SJSA1 (cell line): ENCODE measurements at places on chromosomes 7 and 10.
A peak's percentile ranks its signal among the peaks of the same experiment; 100 is the strongest.

DNA sequence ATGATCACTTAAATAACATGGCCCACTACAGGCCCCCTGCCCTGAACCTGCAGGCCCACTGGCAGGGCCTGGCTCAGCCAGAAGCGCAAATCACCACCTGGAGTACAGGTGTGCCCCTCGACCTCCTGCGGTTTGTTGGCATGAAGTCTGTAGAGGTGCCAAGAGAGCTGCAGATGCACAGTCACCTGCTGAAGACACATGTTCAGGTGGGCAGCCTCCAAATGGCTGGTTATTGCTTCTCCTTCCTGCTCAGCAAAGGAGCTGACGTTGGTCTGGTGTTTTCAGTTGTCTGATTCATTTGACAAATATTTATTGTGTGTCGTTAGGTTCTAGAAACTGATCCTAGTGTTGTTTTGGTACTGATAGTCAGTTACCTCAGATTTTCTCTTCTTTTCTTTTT, 29.0 kb downstream of the DHTKD1 start:
- DNase-seq: no peak

DNA sequence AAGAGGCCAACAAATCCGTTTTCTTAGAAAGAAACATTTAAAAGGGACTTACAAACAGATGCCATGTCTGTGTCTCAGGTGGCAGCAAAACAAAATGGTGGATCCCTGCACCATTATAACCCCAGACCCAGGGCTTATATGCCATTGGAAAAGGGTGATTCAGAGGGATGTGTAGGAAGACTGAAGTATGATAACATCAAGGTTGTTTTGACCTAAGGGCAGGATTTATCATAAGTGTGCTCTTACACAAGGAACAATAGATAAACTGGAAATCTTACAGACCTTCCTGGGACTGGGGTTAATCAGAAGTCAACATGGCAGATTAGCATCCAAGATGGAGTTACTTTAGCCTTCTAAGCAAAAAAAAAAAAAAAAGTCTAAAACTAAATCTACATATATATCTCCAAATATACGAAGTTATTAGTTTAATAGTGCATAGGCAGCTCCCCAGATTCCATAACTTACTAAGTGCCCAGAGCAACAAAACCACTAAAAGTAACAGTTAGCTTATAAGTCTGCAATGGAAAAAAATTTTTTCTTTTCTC, 34.3 kb upstream of the WNT16 start:
- no peak for DNase-seq

DNA sequence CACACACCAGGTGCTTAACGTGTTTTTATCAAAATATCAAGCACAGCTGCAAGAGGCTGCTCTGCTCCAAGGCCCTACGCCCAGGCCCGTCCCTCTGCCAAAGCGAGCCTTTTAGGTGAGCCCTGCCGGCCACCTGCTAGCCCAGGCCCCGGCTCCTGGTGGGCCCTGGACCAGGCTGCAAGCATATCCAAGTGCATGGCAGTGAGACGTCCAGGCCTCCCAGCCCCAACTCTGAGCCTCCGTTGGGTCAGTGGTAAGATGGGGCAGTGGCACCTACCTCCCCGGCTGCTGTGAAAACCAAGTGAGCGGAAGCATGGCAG, 136.2 kb downstream of the LHPP start:
- no peak for DNase-seq

- DNase-seq: no peak
Measured at GRCh38 chr7:104445393-104445792, 117.0 kb downstream of the LHFPL3 start.

GRCh38 chr10:126716366-126716765, 45.9 kb upstream of the C10orf90 start:
- DNase-seq: no peak

- peak; percentile 54 for DNase-seq
Measured at GRCh38 chr7:116802746-116803152, 59.6 kb upstream of the CAPZA2 start.

DNA sequence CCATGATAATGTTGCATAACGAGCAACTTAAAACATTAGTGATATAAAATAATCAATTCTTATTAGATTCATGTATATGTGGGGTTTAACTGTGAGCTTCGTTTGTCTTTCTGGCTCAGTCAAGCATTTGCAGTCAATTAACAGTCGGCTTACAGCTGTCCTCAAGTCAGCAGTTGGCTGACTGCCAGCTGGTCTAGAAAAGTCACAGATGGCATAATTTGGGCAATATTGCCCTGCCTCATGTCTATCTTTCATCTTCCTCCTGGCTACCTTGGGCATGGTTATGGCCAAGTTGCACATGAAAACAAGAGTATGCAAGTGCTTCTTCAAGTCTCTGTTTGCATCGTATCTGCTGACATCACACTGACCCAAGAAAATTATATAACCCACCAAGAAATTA, 186.1 kb upstream of the ZWINT start:
- no peak for DNase-seq

DNA sequence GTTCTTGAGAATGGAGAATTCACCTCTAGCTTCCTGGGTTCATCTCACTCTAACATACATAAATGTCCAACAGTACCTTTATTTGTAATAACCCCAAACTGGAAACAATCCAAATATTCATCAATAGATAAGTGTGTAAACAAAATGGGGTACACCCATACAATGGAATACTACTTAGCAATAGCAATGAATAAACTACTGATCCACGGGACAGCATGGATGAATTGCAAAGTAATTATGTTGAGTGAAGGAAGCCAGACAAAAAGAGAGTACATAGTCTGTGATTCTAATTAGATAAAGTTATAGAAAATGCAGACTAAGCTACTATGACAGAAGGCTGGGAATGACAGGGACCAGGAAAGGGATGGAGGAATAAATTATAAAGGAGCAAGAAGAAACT, 391.3 kb downstream of the CCSER2 start:
- no peak for DNase-seq

DNA sequence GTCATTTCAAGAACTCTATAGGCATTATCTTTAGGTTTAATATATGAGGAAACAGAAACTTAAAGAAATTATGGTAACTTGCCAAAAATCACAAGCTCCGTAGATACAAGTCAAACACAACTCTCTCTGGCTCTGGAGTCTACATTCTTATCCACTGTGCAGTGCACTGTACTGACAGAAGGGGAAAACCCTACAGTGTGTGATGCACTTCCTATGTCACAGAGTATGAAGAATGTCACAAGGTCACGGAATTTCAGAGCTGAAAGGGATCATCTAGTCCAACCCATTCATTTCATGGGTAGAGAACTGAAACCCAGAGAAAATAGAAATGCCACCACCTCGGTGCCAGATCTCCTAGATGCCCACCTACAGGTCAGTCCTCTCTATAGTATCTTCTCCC, 86.1 kb downstream of the LRRTM3 start:
- no peak for DNase-seq

DNA sequence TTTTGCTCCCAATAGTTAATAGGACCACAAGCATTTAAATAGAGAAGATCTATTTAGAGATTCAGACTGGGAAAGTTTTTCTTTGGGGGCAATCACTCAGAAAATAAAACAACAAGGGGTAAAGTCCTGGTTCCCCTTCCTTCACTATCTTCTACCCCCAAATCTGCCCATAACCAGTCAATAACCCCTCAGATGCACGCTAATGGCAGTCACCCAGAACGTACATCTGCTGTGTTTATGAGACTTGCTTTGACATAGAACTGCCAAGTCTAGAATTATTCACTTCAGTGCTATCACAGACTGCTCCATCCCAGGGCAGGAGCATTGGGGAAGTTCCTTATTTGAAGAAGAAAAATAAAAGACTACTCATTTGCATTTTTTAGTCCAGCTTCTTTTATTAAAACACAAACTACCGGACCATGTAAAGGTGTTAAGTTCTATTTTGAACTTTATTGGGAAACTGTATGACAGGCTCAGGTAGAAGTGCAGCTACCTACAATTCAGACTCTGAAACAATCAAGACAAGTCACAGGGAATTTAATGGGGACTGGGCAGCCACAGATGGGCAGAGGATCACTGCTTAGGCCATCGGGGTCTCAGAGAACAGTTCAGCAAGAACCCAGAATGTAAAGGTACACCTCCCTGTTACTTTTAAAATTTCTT, 38.4 kb downstream of the ANK3 start:
- DNase-seq: no peak

DNA sequence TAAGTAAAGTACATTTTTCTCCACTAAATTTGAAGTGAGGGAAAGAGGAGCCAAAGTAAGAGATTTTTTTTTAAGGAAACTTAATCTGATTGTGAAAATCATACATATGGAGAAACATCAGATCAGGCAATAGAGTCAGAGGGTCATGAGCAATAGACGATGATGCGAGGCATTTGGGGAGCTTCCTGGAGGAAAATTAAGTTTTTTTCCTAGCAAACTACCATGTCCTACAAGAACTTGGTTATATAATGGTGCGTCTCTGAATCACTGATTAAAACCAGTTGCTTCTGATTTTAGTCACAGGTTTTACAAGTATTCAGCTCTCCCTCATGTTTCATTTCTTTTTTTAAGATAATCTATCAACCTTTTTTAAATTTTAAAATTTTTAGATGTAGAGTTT, 52.1 kb upstream of the MTURN start:
- no peak for DNase-seq

DNA sequence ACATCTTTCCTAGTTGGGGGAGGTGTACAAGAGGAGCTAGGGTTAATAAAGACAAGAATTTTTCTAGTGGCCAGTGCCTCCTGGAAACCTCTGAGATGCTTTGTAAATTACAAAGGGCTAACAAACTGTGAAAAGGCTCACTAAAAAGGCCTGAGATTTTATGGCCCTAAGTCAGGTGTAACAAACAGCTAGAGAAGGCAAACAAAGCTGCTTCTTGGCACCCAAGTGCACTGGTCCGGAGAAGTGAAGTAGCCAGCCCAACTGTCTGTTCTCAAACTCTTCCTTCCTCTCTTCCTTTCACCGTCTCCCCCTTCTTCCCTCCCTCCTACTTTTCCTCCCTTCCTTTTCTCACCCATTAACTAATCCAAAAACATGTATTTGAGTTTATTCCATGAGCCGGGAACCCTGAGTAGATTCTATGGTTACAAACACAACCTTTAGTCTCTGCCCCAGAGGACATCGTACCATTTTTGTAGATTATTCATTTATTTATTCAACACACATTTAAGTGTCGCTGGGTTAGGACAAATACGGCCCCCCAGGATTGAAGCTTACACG, 143.4 kb upstream of the PCGF5 start:
- no peak for DNase-seq

DNA sequence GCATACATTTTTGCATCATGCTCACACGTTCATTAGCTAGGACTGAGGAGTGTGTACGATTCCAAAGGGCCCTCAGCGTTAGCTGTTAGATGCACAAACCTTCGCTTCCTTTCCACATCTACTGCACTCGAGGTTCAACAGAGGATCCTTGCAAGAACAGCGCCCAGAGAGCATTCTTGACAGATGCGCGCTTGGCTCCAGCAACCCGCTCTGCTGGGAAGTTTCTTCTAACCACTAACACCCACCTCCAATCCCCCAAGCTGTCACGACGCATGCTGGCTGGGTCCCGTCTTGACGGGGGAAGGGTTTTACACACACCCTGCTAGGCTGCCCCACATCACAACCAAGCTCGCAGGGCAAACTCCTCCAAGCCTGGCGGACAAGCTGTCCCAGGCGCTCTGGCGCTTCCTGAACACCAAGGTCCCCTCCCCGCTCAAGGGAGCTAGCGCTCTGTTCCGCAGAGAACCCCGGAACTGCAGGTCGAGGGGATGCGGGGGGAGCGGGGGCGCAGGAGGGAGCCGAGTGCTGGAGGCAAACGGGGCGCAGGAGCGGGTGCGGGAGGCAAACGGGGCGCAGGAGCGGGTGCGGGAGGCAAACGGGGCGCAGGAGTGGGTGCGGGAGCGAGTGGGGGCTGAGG, 653 bp upstream of the ADRB1 start:
- peak; percentile 59 for DNase-seq

GRCh38 chr10:88725798-88726197, 19.7 kb downstream of the LIPK start:
- no peak for DNase-seq

- DNase-seq: no peak
Measured at GRCh38 chr10:59880971-59881510, 25.3 kb downstream of the CCDC6 start.
